ENCODE measurements at places on chromosomes 4 and X. TPM values are rescaled to one million over a fixed set of nuclear protein-coding genes. Genes with fewer than 3 reads are reported as not detected.

- no peak for DNase-seq
These were observed 86.9 kb downstream of the CC2D2A start for GRCh38 chr4:15556511-15557092.

- no peak for DNase-seq
These were observed 4.6 kb downstream of the RAB33A start for GRCh38 chrX:130176354-130176776.

- no peak for DNase-seq
These were observed 14.7 kb downstream of the TNMD start for GRCh38 chrX:100599456-100599855.

- DNase-seq = no peak
These were observed 822.1 kb upstream of the GALNTL6 start for GRCh38 chr4:170990989-170991589.

GRCh38 chrX:150688911-150689451 lies 4.2 kb upstream of the MTMR1 start:
- no peak for DNase-seq

- DNase-seq = no peak
These were observed 934.3 kb upstream of the SLIT2 start for GRCh38 chr4:19317377-19317776.

DNA sequence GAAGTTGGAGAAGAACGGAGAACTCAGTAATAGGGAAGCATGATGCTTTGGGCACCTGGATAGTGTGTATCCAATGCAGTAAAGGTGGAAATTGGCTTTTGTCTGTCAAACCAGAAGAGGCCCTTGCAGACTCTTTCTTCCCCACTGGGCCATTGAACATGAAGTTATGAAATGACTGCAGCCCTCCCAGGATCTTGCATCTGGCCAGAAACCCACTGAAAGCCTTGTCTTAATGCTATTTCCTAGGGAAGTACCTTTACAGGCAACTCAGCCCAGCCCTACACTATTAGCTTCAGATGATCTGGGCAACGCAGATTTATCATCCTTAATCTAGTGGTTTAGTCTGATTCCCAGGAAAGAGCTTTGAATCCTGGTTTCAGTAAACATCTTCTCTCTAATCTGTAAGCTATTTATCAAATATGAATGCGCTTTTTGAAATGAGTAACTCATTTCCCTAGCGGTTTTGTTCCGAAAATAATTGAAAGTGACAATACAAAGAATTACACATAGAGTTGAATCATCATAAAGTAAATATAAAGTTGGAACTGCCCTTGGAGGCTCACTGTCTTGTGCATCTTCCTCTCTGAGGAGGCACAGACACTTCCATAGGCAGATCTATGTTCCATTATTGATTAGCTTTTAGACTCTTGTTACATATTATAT lies 464.1 kb downstream of the IDS start:
- no peak for DNase-seq

GRCh38 chr4:14419516-14419915 lies 582.8 kb upstream of the CPEB2 start:
- no peak for DNase-seq

- no peak for DNase-seq
These were observed 253.2 kb upstream of the CENPE start for GRCh38 chr4:103451341-103451740.

DNA sequence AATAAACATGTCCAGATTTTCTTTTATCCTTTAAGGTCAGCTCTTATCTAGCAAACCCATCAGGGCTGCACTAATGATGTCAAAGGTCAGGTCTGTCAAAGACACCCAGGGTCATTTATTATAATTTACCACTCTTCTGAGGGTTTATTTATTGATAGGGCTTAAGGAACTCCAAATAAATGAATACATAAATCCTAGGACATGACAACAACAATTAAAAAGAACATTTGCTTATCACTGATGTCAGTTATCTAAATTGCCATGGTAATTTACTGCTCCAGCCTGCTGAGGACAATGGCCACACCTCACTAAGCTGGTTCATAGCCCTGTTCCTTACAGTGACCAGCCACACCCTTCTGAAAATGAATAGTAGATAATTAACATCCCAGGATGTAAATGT lies 317.1 kb downstream of the UNC5C start:
- no peak for DNase-seq

DNA sequence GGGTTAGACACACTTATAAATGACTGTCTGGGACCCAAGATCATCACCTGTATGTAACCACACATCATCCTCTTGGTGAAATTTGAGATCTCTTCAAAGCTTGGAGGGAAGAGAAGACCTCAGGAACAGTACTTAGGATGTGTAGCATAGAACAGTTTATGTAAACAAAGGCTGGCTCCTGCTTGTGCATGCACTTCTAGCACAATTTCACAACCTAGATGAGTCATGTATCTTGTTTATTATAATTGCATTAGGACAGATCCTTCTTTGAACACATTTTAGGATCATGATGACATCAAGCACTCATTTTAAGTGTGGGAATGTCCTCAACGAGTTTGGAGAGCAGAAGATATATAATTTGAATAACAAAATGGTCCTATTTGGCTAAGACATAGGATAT lies 26.3 kb upstream of the ZMAT1 start:
- DNase-seq = peak; percentile 35

DNA sequence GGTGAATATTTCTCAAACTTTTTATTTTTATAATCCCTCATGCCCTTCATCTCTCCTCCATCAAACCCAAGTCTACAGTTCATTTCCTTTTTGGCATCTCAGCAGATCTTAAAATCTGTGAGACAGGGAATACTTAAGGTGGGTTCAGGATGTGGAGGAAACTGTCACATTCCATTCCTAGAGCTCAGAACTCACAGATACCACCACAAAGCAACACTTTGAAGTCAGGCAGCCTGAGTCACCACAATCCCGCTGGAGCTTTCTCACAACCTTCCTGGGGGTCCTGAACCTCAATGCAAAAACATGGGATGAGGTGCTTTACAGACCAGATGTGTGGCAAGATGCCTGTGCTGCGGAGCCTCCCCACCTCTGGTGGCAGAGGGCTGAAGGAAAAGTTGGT lies 63.2 kb downstream of the HHIP start:
- DNase-seq = peak; percentile 92

- DNase-seq = no peak
These were observed 4.8 kb upstream of the IGFBP7 start for GRCh38 chr4:57114973-57115372.

DNA sequence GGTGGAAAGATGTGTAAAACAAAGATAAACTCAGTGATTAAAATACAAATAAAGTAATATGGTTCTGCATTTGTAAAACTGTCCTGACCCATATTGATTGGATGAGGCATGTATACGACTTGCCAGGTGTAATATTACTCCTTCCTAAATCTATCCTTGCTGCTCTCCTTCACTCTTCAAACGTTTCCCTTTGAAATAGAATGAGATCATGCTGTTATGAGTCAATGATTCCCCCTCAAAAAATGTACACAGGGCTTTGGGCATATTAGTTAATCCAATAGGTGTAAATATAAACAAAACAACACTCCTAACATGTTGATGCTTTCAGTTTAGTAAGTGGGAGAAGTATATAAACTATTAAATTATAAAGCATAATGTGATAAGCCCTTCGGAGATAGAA lies 117.4 kb upstream of the GPM6A start:
- DNase-seq = no peak

DNA sequence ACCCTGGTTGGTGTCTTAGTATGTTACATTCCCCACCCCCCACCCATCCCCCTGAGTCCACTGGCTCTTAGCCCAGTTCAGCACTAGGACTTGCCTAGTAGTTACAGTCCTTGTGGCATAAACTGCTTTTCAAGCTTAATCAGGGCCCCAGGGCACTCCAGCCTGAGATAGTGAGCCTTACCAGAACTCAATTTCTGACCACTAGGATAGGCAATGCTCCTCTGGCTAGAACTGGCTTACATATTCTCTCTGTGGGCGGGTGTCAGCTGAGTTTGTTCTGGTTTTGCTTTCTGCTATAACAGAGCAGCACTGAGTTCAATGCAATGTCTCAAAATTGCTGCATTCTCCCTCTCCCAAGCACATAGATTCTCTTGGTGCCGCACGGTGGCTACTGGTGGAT lies 391.4 kb upstream of the DIPK2B start:
- no peak for DNase-seq

DNA sequence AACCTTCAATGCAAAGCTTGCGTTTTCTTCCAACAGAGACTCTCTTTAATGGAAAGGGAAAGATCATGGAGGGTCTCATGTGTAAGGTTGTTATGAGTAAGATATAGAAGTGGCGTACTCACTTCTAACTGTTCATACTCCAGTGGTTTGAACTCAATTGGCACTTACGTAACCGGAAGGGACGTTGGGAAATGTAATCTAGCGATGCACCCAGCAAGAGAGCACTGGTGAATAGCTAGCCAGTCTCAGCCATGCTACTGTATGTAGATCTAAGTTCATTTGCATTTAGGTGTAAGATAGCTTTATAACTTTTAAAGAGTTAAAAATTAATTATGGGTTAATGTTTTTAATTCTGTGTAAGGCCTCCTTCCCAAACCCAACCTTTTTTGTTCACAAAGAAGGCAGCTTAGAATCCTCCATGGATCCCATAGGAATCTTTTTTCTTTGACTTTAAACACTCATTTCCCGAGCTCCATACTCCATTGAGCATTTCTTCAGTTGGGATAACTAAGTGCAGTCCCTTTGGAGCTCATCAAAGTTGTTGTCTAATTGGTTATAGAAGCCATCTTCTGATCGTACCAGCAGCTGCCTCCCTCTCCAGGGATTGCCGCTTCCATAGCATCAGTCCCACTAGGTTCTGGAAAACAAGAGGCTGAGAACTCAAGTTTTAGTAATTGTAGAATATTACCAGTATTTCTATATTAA lies 191.1 kb downstream of the RAPGEF2 start:
- no peak for DNase-seq

GRCh38 chr4:139245590-139245989 lies 34.4 kb downstream of the MGARP start:
- DNase-seq = peak; percentile 12

GRCh38 chrX:86935988-86936387 lies 581.6 kb upstream of the KLHL4 start:
- no peak for DNase-seq

- DNase-seq = no peak
These were observed 101.8 kb upstream of the GUCY1A1 start for GRCh38 chr4:155564880-155565279.

- DNase-seq = no peak
These were observed 828 bp downstream of the TSPYL2 start for GRCh38 chrX:53082773-53083616.

DNA sequence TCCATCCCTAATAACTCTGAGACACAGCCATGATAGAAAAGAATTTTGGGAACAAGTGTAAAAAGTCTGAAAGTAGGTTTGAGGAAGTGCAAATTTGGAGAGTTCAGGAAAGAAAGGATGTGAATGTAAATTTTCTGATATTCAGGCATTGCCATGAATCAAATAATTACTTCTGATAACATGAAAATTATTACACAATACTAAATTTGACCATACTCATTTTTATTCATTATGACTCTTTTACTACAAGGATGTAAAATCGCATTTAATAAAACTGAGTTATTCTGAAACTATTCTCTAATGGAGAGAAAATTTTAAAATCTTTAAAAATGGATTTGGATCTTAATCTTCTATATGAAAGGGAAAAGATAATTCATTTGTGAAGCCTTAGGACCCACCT lies 33.8 kb upstream of the NPY2R start:
- DNase-seq = no peak

DNA sequence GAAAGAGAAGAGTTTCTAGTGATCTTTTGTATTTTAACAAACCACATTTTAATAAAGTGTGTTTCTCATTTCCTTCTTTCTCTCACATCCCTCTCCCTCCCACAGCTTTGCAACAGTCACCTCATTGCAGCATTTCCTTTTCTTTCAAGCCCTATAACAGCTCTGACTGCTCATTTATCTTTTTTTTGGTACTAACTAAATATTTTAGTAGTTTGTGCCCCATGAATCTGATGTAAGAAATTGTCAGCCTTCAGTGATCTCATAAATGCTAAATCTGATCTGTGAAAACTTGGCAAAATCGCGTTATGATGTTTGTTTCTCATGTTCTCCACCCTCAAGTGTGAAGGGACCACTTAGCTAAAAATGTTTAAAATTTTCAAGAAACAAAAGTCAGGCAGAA lies 258.5 kb upstream of the SLIT2 start:
- DNase-seq = peak; percentile 45

DNA sequence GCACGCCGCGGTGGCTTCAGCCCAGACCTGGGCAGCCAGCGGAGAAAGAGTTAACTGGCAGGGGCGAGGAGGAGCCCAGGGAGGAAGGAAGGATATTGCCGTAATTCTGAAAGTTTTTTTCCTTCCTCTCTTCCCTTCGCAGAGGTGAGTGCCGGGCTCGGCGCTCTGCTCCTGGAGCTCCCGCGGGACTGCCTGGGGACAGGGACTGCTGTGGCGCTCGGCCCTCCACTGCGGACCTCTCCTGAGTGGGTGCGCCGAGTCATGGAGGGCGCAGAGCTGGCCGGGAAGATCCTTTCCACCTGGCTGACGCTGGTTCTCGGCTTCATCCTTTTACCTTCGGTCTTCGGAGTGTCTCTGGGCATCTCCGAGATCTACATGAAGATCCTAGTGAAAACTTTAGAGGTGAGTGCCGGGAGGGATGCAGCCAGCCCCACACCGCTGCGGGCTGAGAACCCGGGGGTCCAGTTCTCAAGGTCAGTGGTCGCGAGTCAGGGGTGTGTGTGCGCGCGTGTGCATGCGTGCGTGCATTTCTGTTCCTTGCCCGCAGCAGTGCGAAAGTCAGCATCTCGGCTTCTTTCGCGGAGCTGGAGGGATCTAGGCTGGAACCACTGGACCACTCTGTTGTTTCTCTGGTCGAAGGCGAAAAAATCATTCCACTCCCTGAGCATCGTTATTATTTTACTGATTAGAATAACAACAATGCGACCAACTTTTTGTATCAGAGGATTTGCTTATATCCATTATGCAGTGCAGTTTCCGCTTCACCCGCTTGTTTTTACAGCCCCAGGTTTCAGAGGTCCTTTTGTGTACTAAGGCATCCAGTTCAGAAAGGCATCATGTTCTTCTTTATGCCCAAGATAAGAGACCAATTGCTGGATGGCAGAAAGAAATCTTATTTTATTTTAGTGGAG lies 709 bp downstream of the GPAT3 start:
- DNase-seq = peak; percentile 23

Gene NALF2
- 0.20 TPM for total RNA-seq

Gene PRDM8
- 1.2 TPM for total RNA-seq

Gene GALNT7
- 14.7 TPM for total RNA-seq

Gene TMEM35A
- 4.8 TPM for total RNA-seq

Gene OCRL
- total RNA-seq = 11.9 TPM

Gene EMD
- total RNA-seq = 14.5 TPM

Gene CYLC1
- not detected for total RNA-seq

Gene ASMT
- total RNA-seq = not detected

Gene BCLAF3
- total RNA-seq = 2.2 TPM

Gene CETN2
- total RNA-seq = 15.9 TPM

Gene GAGE12H
- total RNA-seq = not detected

Gene SH3D19
- total RNA-seq = 36.3 TPM

Gene AWAT2
- 0.20 TPM for total RNA-seq

Gene COL4A5
- 18.7 TPM for total RNA-seq

Gene RHOH
- total RNA-seq = 0.22 TPM

All from lung microvascular endothelial cell (primary cell).